ENCODE measurements at places on chromosomes 3 and 15.

DNA sequence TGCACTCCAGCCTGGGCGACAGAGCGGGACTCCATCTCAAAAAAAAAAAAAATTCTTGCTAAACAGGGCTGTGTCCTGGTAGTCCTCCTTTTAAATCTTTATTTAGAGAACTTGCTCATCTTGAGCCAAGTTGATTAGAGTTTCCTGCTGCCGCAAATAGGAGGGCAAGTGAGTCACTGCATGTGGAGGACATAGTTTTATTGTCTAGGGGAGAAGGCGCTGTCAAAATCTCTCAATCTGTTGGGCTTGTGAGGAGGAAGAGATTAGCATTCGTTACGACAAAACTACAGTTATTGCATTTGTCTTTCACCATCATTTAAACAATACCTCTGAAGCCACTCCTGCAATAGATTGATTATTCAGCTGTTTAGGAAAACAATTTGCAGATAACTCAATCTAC, 11.5 kb downstream of the MUC4 start:
- no peak for DNase-seq

DNA sequence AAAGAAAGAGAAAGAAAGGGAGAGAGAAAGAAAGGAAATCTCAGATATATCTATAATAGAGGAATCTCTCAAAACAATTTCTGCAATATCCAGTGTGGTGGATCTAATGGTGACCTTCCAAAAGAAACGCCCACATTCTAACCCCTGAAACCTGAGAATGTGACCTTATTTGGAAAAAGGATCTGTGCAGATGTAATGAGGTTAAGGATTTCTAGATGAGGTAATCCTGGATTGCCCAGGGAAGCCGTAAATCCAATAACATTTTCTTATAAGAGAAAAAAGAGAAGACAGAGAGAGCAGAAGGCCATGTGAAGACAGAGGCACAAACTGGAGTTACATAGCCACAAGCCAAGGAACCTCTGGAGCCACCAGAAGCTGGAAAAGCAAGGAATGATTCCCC, 307.6 kb downstream of the ZBTB20 start:
- DNase-seq: no peak

GRCh38 chr15:55937040-55937439, 56.4 kb downstream of the NEDD4 start:
- DNase-seq: no peak

DNA sequence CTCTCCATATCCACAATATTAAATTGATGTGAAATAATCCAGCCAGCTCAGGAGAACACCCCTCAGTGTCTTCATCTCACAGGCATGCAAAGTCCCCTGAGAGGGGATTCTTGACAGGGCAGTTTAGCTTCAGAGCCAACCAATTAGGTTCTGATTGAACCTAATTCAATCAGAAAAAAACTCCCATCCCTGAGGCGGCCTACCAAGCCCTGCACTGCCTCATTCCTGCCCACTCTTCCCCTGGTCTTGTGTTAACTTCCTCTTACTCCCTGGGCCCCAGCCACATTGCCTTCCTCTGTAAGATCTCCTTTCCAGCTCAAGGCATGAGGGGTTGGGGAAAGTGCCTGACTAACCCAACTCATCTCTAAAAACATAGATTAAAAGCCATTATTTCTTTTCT, 46.1 kb downstream of the FRMD4B start:
- DNase-seq: no peak

- DNase-seq: no peak
Measured at GRCh38 chr3:54046641-54047214, 75.6 kb upstream of the CACNA2D3 start.

DNA sequence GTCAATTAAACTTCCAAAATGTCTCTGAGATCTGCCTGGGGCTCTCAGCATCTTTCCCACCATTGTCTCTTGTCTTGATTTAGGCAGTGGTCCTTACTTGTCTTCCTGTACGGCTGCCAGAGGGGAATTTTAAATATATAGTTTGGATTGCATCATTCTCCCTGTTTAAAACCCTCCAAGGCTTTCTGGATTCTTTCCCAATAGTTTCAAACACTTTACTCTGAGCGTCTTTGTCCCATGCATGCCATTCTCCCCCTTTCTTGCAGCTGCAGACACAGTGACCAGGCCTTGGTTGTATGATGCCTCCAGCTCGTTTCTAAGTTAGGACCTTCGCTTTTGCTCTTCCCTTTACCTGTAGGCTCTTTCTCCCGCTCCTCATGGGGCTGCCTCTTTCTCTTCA, 323.3 kb upstream of the CTNNB1 start:
- no peak for DNase-seq

- DNase-seq: no peak
Measured at GRCh38 chr3:27644941-27645340, 77.2 kb downstream of the EOMES start.

GRCh38 chr3:44835684-44836083, 26.0 kb upstream of the TMEM42 start:
- DNase-seq: no peak

DNA sequence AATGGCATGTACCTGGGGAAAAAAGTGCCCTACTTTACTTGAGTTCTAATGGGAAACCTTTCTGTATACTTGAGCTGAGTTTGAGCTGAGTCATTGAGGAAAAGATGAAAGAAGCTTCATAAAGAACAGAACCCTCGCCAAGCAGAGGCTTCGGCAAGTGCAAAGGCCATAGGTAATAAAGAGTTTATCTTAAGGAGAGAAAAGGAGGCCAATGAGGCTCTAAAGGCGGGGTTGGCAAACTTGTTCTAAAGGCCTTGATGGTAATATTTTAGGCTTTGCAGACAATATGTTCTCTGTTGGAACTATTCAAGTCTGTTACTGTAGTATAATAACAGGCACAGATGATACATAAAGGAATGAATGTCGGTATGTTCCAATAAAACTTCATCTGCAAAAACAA, 17.6 kb upstream of the TRAT1 start:
- no peak for DNase-seq

GRCh38 chr3:185188816-185189215, 36.0 kb upstream of the C3orf70 start:
- DNase-seq: no peak

DNA sequence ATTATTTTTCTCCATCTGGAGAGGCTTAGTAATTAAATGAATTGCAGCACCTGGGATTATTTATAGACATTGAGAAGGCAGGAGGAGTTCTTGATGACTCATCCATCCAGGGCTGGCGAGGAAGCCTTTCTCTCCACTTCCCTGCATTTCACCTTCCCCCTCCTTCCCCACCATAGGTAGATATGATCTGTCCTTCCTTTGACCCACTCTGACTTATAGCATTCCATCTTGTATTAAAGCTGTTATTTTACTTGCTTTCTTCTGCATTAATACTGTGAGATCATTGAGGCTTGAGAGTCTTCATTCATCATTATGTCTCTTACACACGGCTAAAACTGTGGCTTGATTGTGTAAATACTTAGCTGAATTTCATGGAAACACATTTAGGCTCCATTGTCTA, 288.8 kb downstream of the FEZF2 start:
- DNase-seq: no peak

GRCh38 chr15:46892621-46893160, 824.6 kb upstream of the SEMA6D start:
- DNase-seq: no peak

DNA sequence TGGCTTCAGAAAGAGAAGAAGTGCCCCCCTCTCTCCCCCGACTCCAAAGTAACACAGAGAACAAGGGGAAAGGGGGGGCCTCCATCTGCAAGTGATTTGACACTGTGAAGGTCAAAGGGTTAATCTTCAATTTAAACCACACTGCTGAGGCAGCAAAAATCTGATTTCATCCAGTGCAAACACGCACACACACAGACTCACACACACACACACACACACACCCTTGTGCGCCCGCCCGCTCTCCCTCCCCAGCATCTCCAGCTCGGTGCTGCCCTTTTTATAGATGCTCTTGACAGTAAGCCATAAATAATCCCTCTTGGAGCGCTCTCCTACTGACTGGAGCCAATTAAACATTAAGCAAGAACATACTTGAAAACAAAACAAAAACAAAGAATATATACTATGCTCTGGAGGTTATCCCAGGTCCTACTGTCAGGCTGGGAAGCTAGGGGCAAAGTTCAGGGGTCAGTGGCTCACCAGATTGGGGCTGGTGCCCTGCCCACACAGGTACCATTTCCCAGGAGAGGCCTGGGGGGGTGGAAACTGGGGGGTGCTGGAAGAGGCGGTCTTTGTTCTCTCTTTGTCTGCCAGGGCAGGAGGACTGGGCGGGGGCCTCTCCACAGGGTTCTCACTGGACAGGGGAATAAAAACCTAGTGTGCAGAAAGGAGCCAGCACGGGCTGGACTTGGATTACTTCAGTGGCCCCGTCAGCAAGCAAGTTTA, 16.3 kb downstream of the BMF start:
- peak; percentile 83 for DNase-seq

GRCh38 chr15:51623386-51623938, 891 bp upstream of the DMXL2 start:
- DNase-seq: no peak

GRCh38 chr3:50112462-50112861, 23.7 kb downstream of the RBM5 start:
- no peak for DNase-seq

DNA sequence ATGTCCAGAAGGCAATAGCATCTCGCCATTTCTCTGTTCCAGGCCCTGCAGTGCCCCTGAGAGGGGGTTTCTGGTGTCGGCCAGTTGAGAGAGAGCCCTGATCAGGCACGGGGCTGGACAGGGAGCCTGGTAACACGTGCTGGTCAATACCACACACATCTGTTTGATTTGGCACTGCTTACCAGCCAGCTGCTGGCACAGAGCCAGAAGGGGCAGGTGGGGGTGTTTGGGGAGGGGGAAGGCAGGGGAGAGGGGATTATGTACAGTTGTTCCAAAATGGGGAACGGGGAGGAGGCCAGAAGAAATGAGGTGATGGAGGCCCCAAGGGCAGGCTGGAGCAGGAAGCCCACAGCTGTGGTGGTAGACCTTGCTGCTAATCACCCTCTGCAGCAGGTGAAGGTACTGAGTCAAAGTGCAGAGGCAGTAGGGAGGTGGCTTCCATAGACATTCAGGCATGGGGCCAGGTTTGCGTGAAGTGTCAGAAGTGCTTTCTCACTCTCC, 153.5 kb upstream of the LPP start:
- no peak for DNase-seq

- DNase-seq: no peak
Measured at GRCh38 chr3:53616321-53616720, 121.9 kb downstream of the CACNA1D start.

DNA sequence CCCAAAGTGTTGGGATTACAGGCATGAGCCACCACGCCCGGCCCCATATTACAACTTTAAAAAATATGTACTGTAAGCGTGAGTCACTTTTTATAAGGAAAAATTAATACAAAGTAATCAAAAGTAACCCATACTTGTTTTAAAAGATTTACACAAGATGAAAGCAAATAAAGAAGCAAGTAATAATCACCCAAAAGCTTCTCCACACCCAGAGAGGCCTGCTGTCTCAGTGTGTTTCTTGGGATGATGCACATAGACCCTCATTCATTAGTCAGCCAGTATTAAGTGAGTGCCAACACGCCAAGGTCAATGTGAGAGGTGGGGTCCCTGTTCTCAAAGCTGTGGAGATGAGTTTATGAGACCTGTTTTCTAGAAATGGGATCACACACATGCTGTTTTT, 12.0 kb downstream of the RPL32 start:
- DNase-seq: no peak

GRCh38 chr3:57078344-57078634, 17.8 kb downstream of the SPATA12 start:
- no peak for DNase-seq

DNA sequence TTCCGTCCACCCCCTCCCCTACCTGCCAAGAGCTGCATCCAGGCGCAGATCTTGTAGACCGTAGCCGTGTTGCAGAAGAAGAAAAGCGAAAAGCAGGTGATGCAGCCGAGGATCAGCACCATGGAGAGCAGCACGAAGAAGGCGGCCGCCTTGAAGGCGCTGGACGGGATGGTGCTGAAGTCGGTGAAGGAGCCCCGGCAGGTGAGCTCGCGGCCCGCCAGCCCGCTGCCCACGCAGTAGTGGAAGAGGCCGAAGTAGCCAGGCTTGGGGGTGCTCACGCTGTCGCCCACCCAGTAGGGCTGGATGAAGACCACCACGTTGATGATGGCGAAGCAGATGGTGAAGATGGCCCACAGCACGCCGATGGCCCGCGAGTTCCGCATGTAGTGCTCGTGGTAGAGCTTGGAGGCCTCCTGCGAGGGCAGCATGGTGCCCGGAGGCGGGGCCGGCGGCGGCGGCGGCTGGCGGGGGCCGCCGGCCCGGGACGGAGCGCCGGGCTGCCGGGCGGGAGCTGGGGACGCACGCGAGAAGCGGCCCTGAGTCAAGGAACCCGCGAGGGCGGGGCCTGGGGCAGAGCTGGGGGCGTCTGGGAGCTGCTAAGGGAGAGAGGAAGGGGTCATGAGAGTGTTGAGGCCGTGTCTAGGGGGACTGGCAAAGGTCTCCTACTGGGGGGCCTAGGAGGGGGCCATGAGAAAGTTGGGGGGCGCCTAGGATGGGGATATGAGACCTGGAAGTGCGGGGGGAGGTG, 1.2 kb downstream of the LHFPL4 start:
- DNase-seq: peak; percentile 70

GRCh38 chr15:88835646-88836045, 32.4 kb downstream of the ACAN start:
- DNase-seq: no peak

- peak; percentile 88 for DNase-seq
Measured at GRCh38 chr3:45125550-45126026, 20.6 kb downstream of the CDCP1 start.

DNA sequence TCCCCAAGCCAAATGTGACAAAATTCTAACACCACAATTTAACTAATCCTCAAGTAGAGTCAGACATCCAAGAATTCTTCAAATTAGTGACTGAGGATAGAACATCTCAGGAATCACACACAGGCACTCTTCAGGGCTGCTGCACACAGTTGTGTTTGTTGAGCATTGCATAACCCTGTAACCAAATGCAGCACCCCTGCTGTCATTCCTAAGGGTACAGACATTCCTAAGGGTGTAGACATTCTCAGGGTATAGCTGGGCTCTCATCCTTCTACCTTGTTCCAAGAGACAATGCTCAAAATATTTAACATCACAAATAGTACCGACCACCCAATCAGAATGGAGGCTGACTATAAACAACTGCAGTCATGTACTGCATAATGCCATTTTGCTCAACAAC, 107.1 kb upstream of the UBE2E2 start:
- DNase-seq: no peak

GRCh38 chr3:2680236-2680635, 429.9 kb downstream of the IL5RA start:
- no peak for DNase-seq

- no peak for DNase-seq
Measured at GRCh38 chr15:63447017-63447676, 57.2 kb upstream of the USP3 start.

DNA sequence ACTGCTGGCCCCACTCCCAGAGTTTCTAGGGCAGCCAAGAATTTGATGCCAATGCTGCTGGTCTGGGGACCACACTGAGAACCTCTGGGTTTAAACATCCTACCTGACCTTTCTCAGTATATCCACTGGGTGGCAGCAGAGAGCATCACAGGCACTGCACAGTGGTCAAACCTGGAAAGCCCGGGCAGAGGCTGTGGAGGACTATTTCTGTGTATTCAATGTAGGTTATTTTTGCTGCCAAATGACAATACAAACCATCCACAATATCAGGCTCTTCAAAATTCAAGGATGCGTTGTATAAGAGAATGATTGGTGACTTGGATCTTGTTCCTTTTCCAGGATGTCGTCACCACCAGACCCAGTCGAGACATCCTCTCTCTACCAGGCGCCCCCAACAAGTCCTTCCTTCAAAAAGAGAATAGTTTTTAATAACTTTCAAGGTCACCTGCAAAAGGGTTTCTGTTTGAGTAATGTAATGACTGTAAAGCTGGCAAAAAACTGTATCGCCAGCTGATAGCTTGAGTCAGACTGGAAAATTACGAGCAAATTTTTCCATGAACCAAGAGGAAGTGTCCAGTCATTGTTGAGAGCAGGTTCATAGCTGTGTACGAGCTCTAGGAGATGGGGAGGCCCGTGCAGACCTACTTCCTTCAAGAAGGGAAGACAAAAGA, 30.5 kb upstream of the MYZAP start:
- peak; percentile 70 for DNase-seq
